ENCODE measurements at places on chromosomes 5 and 9.

DNA sequence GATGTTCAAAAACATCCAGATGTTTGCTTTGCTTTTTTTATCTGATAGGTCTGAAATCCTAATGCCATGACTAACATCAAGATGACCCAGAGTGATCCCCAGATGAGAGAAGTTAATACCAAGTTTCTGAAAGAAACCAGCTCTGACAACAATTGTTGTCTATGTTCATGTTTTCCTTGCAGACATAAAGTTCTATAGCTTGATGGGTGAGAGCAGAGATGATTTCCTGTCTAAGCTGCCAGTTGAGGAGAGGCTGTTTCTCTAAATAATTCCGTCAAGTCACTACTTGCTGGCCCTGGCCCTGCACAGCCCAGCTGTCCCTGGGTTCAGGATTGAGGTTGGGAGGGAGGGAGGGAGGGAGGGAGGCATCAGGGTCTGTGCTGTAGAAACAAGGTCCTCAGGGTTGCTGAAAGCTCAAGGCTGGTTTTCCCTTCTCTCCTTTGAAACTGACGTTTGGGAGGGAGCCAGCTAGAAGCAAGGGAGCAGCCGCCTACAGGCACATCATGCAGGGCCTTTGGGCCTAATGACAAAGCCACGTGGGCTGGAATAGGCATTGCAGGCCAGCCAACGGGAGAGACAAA is 3.9 kb downstream of the SPARC start:
- no peak for DNase-seq

DNA sequence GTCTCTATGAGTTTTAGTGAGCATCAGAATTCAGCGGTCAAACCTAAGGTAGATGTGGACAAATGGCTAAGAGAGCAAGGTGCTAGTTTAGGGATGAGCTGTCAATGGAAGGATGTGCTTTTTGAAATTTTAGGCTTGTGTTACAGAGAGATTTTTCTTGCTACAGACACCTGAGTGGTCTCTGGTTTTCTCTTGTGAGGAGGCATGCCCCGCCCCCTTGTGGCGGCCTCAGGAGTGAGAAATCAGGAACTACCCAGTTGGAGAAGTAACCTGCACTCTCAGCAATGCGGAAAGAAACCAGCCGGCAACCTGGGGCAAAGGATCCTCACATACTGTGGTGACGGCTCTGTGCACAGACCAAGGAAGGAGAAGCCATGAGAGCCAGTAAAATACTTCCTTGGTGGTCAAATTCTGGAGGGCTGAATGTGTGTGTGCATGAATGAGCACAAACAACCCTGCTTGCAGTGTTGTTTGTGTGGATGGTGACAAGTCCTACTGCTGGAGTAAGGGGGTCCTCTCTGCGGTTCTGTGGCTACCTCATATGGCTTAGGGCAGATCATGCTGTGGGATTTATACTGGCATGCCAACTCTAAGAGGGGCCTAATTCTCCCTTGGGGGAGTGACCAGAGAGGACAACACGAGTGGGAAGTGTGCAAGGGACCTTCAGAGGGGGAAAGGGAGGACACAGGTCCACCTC is 16.7 kb upstream of the HSD17B4 start:
- DNase-seq, result no peak

DNA sequence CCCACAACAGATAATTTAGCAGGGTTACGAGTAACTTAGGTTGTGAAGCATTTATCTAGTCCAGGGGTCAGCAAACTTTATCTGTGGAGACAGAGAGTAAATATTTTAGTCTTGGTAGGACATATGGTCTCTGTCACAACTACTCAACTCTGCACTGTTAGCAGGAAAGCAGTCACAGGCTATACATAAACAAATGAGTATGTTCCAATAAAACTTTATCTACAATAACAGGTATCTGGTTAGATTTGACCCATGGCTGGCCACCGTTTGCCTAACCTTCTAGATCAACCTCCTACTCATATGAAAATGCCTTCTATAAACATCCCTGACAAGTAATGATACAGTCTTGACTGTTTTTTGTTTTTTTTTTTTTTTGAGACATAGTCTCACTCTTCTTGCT is 13.0 kb upstream of the HK3 start:
- DNase-seq, result no peak

DNA sequence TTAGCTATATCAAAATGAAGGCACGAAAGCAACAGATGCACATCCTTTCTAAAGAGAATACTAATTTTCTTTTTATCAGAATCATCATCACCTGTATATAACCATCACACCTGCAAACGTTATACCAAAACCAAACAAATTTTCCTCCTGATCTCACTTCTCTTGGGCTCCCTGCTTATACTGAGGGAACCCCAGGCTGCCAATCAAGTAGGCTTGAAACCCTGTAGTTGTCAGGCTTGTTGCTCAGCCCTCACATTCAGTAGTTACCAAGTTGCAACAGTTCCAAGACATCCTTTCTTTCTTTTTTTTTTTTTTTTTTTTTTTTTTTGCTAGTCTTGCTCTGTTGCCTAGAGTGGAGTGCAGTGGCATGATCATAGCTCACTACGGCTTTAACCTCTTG is 12.7 kb downstream of the STRBP start:
- no peak for DNase-seq

GRCh38 chr9:117681888-117682287 is 22.3 kb upstream of the TLR4 start:
- DNase-seq, result no peak

DNA sequence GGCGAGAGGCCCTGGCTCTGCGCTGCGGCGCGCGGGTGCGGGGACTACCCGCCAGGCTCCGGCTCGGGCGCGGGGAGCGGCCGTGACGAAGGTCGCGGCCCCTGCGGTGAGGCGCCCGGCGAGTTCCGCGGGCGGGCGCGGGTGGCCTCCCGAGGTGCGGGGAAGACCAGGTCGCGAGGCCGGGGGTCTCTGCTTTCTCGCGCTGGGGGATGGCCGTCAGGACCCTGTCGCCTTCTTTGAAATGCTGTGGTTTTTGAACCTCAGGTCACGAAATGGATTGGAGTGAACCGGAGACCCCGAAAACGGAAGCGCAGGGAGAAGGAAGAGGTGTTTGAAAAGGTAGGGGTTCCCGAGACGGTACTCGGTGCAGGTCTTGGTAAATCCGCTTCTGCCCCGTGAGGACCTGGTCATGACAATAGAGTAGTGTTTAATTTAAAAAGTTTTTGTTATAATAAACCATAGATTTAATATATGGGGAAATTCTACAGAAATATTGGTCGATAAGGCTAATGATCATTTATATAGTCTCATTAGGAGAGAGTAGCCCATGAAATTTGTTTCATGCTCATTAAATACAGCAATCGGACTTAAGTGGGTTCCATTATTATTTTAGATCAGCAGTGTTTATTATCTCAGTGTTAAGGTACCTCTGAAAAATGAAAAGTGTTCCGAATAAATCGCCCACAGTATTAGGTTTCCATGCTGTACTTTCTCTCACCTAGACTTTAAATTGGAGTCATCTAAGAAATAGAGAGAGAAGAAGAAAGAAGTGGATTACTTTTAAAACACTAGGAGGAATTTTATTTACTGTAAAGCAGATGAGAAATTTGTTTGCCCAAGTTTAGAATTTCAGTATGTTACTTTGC is 279.0 kb downstream of the AOPEP start:
- no peak for DNase-seq

GRCh38 chr5:126794157-126794828 is 17.4 kb downstream of the LMNB1 start:
- no peak for DNase-seq

GRCh38 chr9:33139421-33140228 is 27.5 kb downstream of the B4GALT1 start:
- DNase-seq, result no peak

DNA sequence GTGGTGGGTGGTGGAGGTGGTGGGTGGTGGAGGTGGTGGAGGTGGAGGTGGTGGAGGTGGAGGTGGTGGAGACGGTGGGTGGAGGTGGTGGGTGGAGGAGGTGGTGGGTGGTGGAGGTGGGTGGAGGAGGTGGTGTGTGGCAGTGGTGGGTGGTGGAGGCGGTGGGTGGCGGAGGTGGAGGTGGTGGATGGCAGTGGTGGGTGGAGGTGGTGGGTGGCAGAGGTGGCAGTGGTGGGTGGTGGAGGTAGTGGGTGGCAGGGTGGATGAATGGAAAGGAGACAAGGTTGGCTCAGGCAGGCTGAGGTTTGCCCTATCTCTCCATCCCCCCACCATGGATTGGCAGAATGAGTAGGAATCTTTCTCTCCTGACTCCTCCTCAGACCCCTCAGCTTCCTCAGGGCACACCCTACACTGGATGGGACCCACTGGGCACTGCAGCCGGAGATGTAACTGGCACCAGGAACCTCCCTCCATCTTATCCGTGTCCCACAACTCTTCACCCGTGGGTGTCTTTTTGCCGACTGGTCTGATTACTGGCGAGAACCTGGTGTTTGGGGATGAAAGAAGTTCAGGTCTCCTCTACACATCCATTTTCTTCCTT is 166.3 kb downstream of the C9orf50 start:
- no peak for DNase-seq

DNA sequence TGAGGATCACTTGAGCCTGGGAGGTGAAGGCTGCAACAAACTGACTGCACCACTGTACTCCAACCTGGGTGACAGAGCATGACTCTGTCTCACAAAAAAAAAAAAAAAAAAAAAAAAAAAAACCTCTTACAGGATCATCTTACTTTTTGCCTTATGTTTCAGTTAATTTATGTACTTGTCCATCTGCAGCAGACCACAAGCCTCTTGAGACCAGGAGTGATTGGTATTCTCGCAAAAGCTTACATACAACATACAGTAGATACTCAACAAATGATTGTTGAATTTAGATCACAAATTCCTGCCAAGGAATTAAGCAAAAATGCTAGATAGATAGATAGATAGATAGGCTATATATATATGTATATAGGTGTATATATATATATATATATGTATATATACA is 12.4 kb downstream of the CEMIP2 start:
- DNase-seq, result no peak

GRCh38 chr5:68802430-68802829 is 291.4 kb upstream of the SLC30A5 start:
- DNase-seq, result no peak

DNA sequence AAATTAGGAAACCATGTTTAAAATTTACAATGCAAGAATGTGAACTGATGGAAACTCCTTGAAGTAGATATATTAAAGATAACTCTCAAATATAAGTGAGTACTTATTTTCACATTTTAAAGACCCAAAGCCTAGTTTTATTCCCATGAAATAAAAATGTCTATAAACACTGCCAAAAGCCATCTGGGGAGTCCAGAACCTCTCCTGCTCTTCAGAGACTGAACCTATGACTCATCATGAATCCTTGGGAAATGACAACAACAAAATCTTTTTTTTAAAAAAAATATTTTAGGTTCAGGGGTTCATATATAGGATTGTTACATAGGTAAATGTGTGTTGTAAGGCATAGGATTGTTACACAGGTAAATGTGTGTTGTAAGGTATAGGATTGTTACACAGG is 33.8 kb upstream of the FYB1 start:
- no peak for DNase-seq

GRCh38 chr5:179250561-179251225 is 94.6 kb downstream of the ADAMTS2 start:
- DNase-seq, result no peak

DNA sequence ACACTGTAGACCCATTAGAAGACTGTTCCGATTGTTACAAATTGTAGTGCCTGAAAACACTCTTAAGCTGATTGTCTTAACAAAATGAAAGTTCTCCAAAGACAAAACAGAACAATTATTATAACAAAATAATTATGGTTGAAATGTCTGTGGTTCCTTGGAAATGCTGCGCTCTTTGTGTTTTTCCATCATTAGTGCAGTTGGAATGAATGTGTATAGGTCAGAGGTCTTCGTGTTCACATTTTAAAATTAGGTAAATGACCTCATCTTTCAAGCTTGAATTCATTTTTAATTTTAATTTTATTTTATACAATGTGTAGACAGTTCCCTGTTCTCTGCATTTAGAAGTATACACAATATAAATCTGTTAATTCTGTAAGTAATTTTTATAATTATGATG is 56.7 kb upstream of the NXNL2 start:
- no peak for DNase-seq

DNA sequence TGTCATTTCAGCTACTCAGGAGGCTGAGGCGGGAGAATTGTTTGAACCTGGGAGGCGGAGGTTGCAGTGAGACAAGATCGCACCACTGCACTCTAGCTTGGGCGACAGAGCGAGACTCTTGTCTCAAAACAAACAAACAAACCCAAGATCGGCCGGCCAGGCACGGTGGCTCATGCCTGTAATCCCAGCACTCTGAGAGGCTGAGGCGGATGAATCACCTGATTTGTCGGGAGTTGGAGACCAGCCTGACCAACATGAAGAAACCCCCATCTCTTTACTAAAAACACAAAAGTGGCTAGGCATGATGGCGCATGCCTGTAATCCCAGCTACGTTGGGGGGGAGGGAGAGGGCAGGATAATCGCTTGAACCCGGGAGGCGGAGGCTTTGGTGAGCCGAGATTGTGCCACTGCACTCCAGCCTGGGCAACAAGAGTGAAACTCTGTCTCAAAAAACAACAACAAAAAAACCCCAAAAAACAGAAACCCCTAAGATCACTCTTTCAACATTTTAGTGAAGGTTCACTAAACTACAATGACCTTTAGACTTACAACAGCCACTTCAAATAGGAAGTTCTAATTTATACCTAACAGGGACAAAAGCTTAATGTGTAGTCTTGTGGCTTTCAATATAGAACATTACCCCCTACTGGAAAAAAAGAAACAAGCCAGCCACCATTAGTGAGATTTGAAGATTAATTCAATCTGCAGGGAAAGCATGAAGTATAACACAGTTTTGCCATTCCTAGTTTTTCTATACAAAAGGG is 7.0 kb downstream of the HSPA9 start:
- DNase-seq, result no peak

GRCh38 chr5:169631360-169631759 is 5.7 kb upstream of the DOCK2 start:
- DNase-seq, result no peak

DNA sequence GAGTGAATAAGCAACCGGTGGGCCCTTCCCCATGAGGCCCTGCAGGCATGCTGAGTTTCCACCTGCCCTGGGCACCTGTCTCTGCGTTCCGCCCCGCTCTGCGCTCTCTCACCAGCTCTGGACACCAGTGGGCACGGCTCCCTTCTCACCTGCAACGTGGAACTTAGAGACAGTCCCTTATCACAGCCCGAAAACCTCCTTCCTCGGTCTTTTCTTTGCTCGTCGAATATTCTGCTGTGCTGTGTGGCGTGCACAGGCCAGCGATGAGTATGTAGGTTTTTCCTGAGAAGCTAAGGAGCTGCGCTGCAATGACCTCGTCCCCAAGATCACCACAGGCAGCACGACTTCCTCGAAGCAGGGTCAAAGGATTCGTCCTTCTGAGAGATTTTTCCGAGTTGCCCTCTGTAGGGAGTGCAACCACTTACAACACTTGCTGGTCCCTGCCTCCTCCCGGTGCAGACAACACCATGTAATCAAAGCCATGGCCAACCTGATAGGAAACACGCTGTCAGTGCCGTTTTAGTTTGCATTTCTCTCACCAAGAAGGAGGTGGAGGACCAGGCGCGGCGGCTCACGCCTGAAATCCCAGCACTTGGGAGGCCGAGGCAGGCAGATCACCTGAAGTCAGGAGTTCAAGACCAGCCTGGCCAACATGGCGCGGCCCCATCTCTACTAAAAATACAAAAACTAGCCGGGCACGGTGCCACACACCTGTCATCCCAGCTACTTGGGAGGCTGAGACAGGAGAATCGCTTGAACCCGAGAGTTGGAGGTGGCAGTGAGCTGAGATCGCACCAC is 27.2 kb upstream of the NOTCH1 start:
- DNase-seq, result no peak
